Peyer's patch (tissue), 4 donors: ENCODE measurements at places on chromosomes 13 and 19.

GRCh38 chr13:28058866-28059613 lies 41.3 kb downstream of the FLT3 start:
- H3K27ac ChIP-seq: no peak overlapping the region
- H3K4me3 ChIP-seq: no peak overlapping the region
- DNase-seq: peak; percentile 50
- no peaks in the 10 kb centered on the region for H3K4me1 ChIP-seq
- no peaks in the 10 kb centered on the region for H3K36me3 ChIP-seq
- H3K27me3 ChIP-seq: no peaks in the 10 kb centered on the region

GRCh38 chr13:91212231-91212630 lies 135.3 kb upstream of the MIR17HG start:
- H3K4me1 ChIP-seq: no peaks in the 10 kb centered on the region
- H3K4me3 ChIP-seq: no peak overlapping the region
- DNase-seq: no peak
- H3K27me3 ChIP-seq: no peaks in the 10 kb centered on the region

GRCh38 chr13:33058776-33059327 lies 42.6 kb downstream of the KL start:
- H3K4me3 ChIP-seq: no peak overlapping the region
- H3K4me1 ChIP-seq: no peaks in the 10 kb centered on the region
- DNase-seq: no peak
- no peaks in the 10 kb centered on the region for H3K27me3 ChIP-seq

DNA sequence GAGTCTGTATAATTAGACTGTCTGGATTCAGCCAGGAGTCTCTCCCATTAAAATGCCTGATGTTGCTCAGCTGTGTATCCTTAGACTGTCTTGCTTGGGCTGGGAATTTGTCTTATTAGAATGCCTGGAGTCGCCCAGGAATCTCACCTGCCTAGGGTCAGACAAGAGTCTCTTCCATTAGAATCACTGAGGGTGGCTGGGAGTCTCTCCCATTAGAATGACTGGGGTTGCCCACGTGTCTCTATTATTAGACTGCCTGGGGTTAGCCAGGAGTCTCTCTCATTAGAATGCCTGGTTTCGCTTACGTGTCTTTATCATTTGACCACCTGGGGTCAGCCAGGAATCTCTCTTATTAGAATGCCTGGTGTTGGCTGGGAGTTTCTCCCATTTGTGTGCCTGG lies 1450.0 kb downstream of the UQCRFS1 start:
- H3K27ac ChIP-seq: no peak overlapping the region
- H3K4me3 ChIP-seq: no peak overlapping the region
- H3K27me3 ChIP-seq: no peaks in the 10 kb centered on the region
- no peak for DNase-seq
- H3K4me1 ChIP-seq: no peaks in the 10 kb centered on the region
- no peaks in the 10 kb centered on the region for H3K36me3 ChIP-seq

- H3K4me1 ChIP-seq: peaks cover 4% of the 10 kb centered on the region
- H3K27ac ChIP-seq: peak overlapping the region; percentile 93
- no peak for DNase-seq
- H3K36me3 ChIP-seq: no peaks in the 10 kb centered on the region
- no peaks in the 10 kb centered on the region for H3K27me3 ChIP-seq
Measured at GRCh38 chr19:29715701-29716581, 880 bp upstream of the C19orf12 start.

GRCh38 chr19:16594681-16595091 lies 22.5 kb upstream of the SLC35E1 start:
- no peaks in the 10 kb centered on the region for H3K36me3 ChIP-seq
- peak overlapping the region; percentile 35 for H3K27ac ChIP-seq
- peaks cover 16% of the 10 kb centered on the region for H3K4me1 ChIP-seq
- H3K4me3 ChIP-seq: no peak overlapping the region

GRCh38 chr13:102275969-102276368 lies 125.9 kb downstream of the FGF14 start:
- no peaks in the 10 kb centered on the region for H3K36me3 ChIP-seq
- no peak overlapping the region for H3K4me3 ChIP-seq
- H3K4me1 ChIP-seq: no peaks in the 10 kb centered on the region
- no peak for DNase-seq
- no peak overlapping the region for H3K27ac ChIP-seq

DNA sequence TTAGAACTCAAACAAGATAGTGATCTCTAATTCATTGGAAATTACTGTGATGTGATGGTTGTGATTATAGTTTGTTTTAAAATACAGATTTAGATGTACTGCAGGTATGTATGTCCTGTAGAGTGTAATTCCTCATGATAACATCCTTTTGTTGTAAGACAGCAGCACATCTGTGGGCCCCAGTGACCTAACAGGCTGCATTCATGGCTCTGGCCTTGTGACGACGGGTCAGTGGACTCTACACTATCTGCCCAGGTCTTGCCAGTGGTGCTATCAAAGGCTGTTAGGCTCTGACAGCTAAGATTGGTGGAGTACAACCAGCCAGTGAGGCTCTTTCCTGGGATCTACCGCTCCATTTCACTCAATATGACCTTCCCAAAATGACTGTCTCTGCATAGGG lies 158.4 kb downstream of the MTUS2 start:
- no peak overlapping the region for H3K27ac ChIP-seq
- no peaks in the 10 kb centered on the region for H3K4me1 ChIP-seq
- no peaks in the 10 kb centered on the region for H3K36me3 ChIP-seq
- no peak overlapping the region for H3K4me3 ChIP-seq
- no peaks in the 10 kb centered on the region for H3K27me3 ChIP-seq

DNA sequence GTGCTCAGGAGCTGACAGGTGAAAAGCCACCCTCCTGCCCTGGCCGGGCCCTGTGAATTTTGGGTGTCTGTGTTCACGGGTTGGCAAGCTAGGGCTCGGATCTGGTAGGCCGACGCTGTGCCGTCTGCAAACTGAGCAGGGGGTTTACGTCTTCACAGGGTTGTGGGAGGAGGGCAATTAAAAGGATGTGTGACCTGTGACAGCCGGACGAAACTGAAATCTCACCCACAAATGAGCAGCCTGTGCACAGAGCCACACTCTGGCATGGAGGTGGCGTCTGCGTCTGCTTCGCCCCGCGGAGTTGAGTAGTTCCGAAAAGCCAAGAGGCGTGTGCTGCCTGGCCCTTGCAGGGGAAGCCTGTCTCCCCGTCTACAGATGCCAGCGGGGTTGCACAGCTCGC lies 117.3 kb downstream of the KDM4B start:
- H3K27ac ChIP-seq: no peak overlapping the region
- no peaks in the 10 kb centered on the region for H3K36me3 ChIP-seq
- no peak for DNase-seq
- H3K27me3 ChIP-seq: no peaks in the 10 kb centered on the region
- no peak overlapping the region for H3K4me3 ChIP-seq

GRCh38 chr19:31326329-31327028 lies 22.8 kb downstream of the TSHZ3 start:
- peaks cover 10% of the 10 kb centered on the region for H3K4me1 ChIP-seq
- no peak overlapping the region for H3K27ac ChIP-seq
- H3K36me3 ChIP-seq: no peaks in the 10 kb centered on the region
- DNase-seq: no peak
- no peak overlapping the region for H3K4me3 ChIP-seq
- no peaks in the 10 kb centered on the region for H3K27me3 ChIP-seq

- DNase-seq: no peak
- H3K4me3 ChIP-seq: peak overlapping the region; percentile 82
- no peaks in the 10 kb centered on the region for H3K36me3 ChIP-seq
Measured at GRCh38 chr19:19062454-19063182, 1.2 kb upstream of the SLC25A42 start.

DNA sequence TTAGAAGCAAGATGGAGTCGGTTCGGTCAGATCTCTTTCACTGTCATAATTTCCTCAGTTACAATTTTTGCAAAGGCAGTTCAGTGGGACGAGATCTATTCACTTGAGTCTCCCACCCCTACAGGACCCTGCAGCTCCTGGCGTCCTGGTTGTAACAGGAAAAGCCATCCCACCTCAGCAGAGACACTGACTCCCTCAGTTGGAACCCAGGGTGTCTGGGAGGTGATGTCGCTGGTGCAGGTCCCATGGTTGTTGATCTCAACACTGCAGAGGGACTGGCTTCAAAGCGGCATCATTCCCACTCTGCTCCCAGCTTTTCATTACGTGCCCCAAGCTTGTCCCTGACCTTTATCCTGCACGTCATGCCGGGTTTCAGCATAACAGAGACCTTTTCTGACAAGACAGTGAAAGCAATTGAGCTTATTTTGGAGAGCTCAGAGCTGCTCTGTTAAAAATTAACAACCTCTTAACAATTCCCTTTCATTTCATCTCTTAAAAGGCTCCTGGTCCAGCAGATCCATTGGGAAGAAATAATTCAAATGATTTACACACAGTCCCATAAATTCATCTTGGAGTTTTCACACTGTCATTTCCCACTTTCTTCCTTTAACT lies 17.6 kb upstream of the COG3 start:
- H3K4me1 ChIP-seq: peaks cover 1% of the 10 kb centered on the region
- DNase-seq: no peak
- no peak overlapping the region for H3K27ac ChIP-seq
- H3K27me3 ChIP-seq: no peaks in the 10 kb centered on the region
- no peaks in the 10 kb centered on the region for H3K36me3 ChIP-seq
- no peak overlapping the region for H3K4me3 ChIP-seq

GRCh38 chr13:84607261-84608013 lies 725.2 kb upstream of the SLITRK1 start:
- no peaks in the 10 kb centered on the region for H3K4me1 ChIP-seq
- no peaks in the 10 kb centered on the region for H3K36me3 ChIP-seq
- no peak overlapping the region for H3K4me3 ChIP-seq
- no peaks in the 10 kb centered on the region for H3K27me3 ChIP-seq
- no peak overlapping the region for H3K27ac ChIP-seq

GRCh38 chr13:50106559-50106958 lies 91.3 kb downstream of the KCNRG start:
- no peak overlapping the region for H3K27ac ChIP-seq
- H3K4me1 ChIP-seq: no peaks in the 10 kb centered on the region
- no peak for DNase-seq
- no peak overlapping the region for H3K4me3 ChIP-seq

- no peak for DNase-seq
- no peaks in the 10 kb centered on the region for H3K27me3 ChIP-seq
- H3K36me3 ChIP-seq: no peaks in the 10 kb centered on the region
- H3K4me3 ChIP-seq: no peak overlapping the region
Measured at GRCh38 chr19:31127134-31127967, 221.9 kb downstream of the TSHZ3 start.

DNA sequence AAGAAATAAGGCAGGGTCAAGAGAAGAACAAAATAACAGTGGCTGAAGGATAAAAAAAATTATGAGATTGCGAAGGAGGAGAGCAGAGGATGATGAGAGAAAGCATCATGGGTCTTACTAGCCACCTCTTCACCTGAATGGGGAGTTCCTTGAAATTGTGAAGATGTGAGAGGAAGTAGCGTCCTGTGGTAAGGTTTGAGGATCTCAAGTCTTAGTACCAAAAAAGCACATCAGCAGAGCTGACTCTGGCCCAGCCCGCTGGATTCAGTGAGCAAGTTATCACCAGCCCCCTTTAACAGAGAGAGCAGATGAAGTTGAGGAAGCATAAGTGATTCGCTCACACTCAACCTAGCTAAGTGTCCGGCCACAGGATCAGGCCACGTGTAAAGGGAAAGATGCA lies 61.8 kb downstream of the RXFP2 start:
- no peaks in the 10 kb centered on the region for H3K27me3 ChIP-seq
- no peak overlapping the region for H3K27ac ChIP-seq
- no peak overlapping the region for H3K4me3 ChIP-seq
- H3K36me3 ChIP-seq: no peaks in the 10 kb centered on the region
- no peaks in the 10 kb centered on the region for H3K4me1 ChIP-seq

DNA sequence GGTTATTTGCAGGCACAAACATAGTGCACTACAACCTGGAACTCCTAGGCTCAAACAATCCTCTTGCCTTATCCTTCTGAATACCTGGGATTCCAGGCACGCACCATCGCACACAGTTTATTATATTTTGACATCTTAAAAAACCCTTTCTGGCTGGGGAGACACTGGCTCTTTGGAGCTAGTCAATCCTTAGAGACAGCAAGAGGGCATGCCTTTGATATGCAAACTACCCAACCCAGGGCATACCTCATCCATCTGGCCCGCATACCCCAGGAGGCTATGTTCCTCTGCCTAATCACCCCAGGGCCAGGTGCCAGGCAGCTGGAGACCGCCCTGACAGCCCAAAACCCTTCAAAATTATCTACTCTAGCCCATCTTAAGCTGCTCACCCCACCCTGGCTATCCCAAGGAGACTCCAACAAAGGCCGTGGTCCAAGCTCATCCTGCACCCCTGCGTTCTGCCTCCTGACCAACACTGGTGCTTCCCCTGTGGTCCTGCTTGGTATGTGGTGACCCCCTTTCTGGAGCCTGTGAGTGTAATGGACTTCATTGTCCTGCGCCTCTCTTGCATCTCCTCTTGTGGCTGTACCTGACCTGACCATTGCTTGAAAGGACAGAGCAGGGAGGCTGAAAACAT lies 86.4 kb downstream of the RGCC start:
- H3K27me3 ChIP-seq: no peaks in the 10 kb centered on the region
- no peak for DNase-seq
- no peak overlapping the region for H3K27ac ChIP-seq
- no peak overlapping the region for H3K4me3 ChIP-seq
- H3K4me1 ChIP-seq: no peaks in the 10 kb centered on the region

DNA sequence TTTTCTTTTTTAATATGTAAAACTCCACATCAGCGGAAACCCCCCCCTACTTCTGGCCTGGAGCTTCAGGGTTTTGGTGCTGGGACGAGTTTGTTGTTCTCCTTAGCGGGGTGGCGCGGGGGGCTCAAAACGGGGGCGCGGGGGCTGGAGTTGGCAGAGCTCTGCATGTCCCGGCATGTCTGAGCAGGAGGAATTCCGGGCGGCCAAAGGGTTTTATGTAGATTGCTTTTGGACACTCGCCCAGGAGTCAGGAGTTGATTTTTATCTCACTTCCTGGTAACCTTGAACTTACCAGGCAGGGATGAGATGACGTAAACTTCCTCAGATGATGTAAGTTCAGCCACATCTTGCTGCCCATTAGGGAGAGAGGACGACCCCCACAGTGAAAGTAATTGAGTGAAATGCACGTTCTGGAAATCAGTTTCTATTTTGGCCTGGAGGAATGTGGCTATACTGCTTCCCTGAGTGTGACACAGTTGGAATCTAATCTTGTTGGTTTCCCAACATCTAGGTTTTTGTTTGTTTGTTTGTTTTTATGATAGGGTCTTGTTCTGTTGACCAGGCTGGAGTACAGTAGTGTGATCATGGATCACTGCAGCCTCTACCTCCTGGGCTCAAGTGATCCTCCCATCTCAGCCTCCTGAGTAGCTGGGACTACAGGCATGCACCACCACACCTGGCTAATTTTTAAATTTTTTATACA lies 21.0 kb upstream of the GDF15 start:
- H3K4me3 ChIP-seq: no peak overlapping the region
- H3K4me1 ChIP-seq: no peaks in the 10 kb centered on the region
- peaks cover 39% of the 10 kb centered on the region for H3K36me3 ChIP-seq
- no peaks in the 10 kb centered on the region for H3K27me3 ChIP-seq
- H3K27ac ChIP-seq: peak overlapping the region; percentile 19
